ENCODE measurements at places on chromosomes 1 and 21. TPM values are rescaled to one million over a fixed set of nuclear protein-coding genes. Genes with fewer than 3 reads are reported as not detected.

Gene TRIM58
- total RNA-seq: 2.9 TPM

Gene S100A3
- not detected for total RNA-seq

- no peaks in the 10 kb centered on the region for H3K4me1 ChIP-seq
- H3K4me3 ChIP-seq: no peak overlapping the region
- H3K27ac ChIP-seq: no peak overlapping the region
- H3K27me3 ChIP-seq: no peaks in the 10 kb centered on the region
Observed at GRCh38 chr1:76690766-76691165, 176.5 kb upstream of the ST6GALNAC5 start.

DNA sequence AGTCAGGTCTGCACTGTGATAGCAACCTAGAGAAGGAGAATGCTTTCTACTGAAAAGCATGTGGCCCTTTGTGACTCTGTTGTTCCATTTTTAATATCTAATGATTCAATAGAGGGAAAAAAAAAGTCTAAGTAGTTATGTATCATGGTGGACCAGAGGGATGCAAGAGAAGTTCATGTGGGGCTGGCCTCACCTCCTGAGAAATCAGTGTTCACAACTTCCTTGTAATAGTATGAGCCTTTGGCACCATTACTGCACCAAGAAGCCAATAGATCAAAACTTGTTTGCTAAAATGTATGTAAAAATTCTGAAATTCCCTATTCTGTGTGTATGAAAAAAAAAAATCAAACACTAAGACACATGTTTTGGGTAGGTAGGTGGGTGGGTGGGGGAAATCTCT lies 5.0 kb downstream of the ZBTB17 start:
- DNase-seq: no peak
- H3K4me1 ChIP-seq: peaks cover 28% of the 10 kb centered on the region
- no peak overlapping the region for H3K4me3 ChIP-seq
- no peaks in the 10 kb centered on the region for H3K27me3 ChIP-seq

DNA sequence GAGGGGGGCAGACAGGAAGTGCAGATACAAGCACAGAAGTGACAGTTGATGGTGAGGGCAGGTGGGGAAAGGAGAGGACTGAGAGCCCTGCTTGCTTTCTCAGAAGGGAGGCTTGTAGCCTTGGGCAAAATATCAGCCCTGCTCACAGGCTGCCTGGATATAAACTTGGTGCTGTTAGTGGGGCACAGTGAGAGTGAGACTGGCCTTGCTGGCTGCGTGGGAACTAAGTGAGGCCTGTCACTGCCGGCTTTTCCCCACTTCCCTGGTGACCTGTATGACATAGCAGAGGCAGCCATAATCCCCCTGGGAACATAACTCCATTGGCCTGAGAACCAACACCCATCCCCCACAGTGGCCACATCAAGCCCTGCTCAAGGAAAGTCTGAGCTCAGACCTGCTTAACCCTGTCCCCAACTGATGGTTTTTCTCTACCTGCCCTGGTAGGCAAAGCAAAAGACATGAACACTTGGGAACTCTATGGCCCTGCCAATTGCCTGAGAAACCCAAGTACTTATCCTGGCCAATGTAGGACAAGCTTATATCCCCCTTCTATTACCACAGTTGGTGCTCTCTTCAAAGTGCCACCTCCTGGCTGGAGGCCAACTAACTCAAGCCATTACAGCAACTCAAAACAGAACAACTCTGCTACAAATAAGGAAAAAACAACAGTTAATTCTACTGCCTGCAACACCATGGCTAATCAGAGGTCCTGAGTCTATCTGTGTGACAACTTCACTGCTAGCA lies 472.7 kb downstream of the PLPP3 start:
- no peaks in the 10 kb centered on the region for H3K4me1 ChIP-seq
- DNase-seq: no peak
- H3K4me3 ChIP-seq: no peak overlapping the region
- H3K27ac ChIP-seq: no peak overlapping the region

DNA sequence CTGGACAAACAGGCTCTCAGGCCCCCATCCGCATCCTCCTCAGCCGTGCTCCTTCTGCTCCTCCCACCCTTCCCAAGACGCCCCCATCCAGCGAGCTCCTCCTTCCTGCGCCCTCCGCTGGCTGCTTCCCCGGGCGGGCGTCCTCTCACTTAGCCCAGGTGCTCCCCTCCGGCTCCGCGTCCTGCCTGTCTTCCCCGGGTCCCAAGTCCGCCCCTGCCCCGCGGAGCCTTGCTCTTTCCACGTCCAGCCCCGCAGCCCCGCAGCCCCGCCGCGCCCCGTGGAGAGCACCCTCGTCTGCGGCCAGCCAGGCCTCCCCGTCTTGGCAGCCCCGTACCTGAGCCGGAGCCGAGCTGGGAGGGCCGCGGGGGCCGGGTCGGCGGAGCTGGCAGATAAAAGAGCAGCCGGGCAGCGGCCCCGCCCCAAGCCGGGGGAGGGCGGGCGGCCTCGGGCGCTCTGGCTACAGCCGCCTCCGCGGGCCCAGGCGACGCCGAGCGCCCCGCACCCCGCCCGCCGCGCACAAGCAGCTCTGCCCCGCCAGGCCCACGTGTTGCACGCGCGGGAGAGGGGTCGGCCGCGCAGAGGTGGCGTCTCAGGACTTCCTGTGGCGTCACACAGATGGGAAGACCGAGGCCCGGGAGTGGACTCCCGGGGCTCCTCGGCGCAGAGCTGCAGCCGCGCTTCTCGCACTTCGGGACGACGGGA lies at the start of gene PAQR7:
Gene PAQR7, minus strand, starts transcription at position 555 of the 702 bp plus-strand sequence. CDS start 11,869 bp downstream, outside the sequence.
- H3K36me3 ChIP-seq: no peaks in the 10 kb centered on the region
- no peak within 1 kb of the TSS for H3K4me3 ChIP-seq
- peaks cover 17% of the 10 kb centered on the region for H3K4me1 ChIP-seq
- H3K27me3 ChIP-seq: no peaks in the 10 kb centered on the region
- peak; percentile 59 for DNase-seq

Gene VPS72
- 41.8 TPM for total RNA-seq

- no peak for DNase-seq
- H3K27me3 ChIP-seq: peaks cover 6% of the 10 kb centered on the region
- H3K36me3 ChIP-seq: no peaks in the 10 kb centered on the region
- no peak overlapping the region for H3K4me3 ChIP-seq
- no peak overlapping the region for H3K27ac ChIP-seq
- no peaks in the 10 kb centered on the region for H3K4me1 ChIP-seq
Observed at GRCh38 chr1:162471290-162471853, 26.2 kb upstream of the UHMK1 start.

DNA sequence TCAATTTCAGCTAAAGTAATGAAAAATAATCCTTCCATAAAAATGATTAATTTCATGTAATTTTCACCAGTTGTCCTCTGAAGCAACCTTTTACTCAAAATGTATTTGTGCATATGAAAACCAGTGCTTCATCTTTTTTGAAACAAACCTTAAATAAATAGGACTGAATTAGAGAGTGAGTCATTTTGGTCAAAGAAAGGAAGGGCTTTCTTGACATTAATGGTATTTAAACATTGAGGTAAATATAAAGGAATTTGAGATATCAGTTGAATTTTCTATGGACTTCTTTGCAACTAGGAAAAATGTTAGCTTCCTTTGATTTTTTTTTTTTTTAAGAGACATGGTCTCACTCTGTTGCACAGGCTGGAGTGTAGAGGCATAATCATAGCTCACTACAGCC lies 38.7 kb downstream of the SNX7 start:
- no peaks in the 10 kb centered on the region for H3K27me3 ChIP-seq
- no peaks in the 10 kb centered on the region for H3K36me3 ChIP-seq
- no peak overlapping the region for H3K4me3 ChIP-seq
- no peaks in the 10 kb centered on the region for H3K4me1 ChIP-seq
